Spinal cord (tissue), 10 donors: ENCODE measurements at places on chromosomes 1 and 21.

DNA sequence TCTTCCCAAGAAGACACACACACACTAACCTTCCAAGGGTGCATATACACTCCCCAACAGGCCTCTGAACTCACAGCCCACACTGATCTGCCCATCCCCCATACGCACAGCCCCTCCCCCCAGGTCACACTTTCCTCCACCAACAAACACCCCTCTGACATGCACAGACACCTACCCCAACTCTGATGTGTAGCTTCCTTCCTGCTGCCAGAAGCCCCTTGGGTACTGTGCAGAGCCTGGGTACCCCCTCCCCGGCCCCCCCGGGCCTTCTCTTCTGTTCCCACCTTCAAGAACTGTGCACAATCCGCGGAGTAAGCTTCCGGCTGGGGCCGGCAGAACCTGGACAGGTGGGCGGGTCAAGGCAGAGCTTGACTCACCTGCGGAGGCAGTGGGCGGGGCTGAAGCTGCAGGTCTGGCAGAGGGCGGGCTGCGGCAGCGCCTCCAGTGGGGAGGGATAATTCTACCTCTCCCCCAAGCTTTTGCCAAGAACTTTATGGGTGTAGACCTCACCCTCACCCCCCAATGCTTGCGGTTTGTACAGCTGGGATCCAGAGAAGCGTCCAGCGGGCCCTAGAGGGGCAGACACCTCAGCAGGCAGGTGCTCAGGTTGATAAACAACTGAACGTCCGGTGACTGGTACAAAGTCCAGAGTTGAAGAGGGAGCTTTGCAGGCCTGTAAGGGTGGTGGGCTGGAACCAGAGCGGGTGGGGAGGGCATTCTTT, at the start of gene C1orf210:
C1orf210 (minus strand) TSS at position 313 of the 722 bp plus-strand sequence. CDS start 2,311 bp downstream, outside the sequence.
- DNase-seq: no peak

GRCh38 chr1:74363220-74363619, 128.0 kb downstream of the TNNI3K start:
- peak; percentile 94 for DNase-seq

- DNase-seq: no peak
Observed at GRCh38 chr1:23563003-23563402, 3.7 kb upstream of the ID3 start.

DNA sequence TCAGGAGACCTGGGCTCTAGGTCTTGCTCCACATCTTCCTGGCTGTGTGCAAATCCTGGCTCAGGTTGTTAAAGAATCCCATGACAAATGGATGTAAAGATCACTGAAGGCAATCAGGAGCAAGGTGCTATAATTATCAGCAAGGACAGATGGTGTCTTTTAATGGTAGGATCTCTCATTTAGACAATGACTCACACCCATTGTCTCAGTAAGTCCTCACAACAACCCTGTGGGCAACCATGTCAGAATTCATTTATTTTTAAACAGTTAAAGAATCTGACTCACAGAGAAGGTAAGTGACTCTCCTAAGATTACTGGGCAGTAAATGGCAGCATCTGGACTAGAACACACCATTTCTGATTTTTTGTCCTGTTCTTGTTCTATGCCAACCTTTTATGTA, 32.8 kb downstream of the RNASEL start:
- DNase-seq: no peak

DNA sequence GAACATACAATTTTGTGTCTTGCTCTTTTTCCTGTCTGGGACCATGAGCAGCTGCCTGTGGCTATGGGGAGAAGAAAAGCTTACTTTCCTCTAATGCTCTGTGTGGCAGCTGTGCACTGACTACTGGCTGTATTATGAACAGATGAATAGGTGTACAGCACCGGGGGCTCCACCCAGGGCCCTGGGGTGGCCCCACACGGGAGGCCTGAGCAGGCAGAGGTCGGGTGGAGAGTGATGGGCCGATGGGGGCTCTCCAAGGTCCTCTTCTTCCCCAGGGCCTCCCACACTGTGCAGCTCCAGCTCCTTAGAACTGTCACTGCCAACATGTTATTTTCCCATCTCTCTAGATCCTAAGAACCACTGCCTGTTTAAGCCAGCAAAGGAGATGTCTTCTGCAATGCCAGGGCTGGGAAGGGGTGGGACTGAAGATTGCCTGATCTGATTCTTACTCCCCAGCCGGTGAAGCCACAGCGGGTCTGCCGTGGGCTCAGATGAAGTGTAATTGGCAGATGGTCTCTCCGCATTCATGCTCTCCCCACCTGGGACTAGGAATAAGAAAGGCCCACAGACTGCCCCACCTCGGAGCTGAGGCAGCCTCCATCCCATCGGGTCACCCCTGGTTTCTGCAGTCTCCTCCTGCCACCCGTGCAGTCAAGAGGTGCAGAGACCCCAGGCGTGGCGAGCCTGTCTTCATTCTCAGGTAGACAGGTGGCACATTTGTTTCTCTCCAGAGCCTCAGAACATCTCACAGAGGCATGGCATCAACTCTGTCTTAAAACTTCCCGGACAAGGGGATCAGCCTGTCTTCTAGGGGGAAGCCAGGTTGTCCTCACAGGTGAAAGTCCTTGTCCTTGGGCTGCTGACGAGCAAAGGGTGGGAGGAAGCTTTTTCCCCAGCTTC, 186.5 kb upstream of the GALNT2 start:
- no peak for DNase-seq

- DNase-seq: no peak
Observed at GRCh38 chr21:24046829-24047443, 1560.3 kb downstream of the MRPL39 start.

DNA sequence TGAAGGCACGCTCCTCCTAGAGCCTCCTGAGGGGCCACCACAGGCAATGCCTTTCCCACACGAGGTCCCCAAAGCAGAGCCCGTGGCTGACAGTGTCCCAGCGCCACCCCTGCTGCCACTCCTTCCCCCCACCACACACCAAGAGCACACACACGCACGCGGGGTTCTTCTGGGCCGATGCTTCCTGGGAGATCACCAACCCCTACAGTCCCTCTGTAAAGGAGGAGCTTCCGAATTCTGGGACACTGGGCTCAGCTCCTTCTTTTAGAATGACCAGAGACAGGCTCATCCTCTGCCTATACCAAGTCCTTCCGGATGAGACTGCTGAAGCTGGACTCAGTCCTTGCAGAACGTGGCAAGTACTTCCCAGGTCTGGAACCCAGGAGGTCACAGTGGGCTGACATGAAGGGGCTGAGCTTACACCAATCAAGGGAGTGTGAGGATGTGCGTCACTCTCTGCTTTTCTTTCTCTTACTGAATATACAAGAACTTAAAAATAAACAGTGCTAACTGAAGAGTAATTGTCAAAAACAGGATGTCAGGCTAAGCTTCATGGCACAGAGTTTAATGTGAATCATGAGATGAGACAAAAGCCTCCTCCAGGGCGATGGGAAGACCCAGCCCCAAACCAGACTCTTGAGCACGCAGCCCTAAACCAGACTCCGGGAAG, 12.7 kb downstream of the SSU72 start:
- no peak for DNase-seq

GRCh38 chr1:160205242-160206035, at the start of gene PEA15:
Gene PEA15, plus strand, starts transcription at chr1:160205384. Its CDS starts 6,161 bp downstream, at chr1:160211545.
- DNase-seq: no peak

DNA sequence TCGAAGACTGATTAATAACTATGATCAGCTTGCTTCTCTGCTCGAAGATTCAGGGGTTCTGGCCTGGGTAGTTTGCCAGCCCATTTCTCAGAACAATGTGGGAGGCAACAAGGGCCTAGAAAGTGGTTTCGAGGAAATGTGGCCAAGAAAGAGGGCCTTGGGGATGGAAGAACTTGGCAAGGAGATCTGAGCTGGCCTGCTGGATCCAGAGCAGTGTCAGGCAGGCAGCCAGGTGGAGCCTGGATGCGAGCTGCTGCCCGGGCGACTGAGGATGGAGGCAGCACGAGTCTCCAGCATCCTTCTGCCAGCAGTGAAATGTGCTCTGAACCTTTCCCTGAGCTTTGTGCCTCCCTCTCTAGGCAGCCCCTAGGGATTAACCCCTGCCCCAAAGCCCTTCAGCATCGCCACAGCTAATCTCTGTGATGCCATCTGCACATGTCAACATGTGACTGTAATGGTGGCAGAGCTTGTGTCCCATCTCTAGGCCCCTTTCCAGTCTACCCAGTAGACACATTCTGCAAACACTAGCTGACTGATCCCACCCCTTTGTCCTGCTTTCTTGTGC, 61.0 kb upstream of the NEK2 start:
- peak; percentile 78 for DNase-seq

GRCh38 chr1:1939296-1940122, 20.4 kb upstream of the TMEM52 start:
- DNase-seq: no peak

DNA sequence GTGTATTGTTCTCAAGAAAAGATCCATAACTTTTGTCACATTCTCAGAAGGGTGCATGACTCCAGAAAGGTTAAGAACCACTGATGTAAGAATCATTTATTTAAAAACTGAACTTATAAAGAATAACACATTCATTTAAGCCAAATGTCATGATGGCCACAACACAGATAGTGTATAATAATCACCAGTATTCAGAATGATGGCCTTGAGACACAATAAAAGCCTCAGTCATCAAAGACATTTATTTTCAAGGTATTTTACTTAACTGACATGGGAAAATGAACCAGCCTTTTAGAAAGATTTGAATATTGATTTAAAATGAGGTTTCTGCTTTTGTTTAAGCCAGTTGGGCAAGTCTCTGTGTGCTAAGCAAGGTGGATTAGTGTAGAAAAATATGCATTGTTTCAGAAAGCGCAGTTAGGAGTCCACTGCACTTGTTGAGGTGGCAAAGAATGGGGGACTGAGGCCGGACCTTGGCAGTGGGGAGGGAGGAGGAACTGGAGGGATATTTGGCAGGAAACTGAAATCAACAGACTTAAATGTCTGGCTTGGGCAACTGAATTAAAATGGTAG, 371.9 kb upstream of the ESRRG start:
- DNase-seq: no peak

GRCh38 chr1:31409946-31410858, 2.8 kb upstream of the SERINC2 start:
- no peak for DNase-seq

DNA sequence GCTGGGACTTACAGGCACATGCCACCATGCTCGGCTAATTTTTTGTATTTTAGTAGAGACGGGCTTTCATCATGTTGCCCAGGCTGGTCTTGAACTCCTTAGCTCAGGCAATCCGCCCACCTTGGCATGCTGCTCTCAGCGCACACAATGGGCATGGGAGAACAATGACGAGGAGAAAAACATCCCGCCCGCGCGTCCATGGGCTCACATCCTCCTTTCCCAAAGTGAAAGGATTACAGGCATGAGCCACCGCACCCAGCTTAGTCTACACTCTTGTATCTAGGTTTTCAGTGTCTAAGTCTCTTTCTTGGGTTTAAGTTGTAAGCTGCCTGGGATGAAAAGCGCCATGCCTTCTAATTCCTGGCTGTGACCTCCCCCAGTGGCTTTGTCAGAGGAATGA, 37.9 kb downstream of the CDK18 start:
- no peak for DNase-seq

GRCh38 chr1:207067665-207068064, 14.6 kb downstream of the PFKFB2 start:
- no peak for DNase-seq

DNA sequence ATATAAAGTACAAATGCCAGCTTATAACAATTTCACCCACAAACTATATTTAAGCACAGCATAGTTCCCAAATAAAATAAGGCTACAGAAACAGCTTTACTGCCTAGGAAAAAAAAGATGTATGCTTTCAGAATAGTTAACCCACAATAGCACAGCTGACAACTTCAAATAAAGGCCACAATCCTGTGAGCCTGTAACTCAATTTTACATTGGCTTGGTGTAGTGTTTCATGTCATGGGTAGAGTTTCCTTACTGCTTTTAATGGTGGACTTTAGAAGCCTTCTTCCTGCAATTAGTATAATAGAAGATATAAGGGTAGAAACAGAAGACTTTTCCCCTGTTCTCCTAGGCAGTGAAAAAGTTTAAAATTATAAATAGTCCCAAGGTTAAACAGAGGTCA, 44.3 kb upstream of the ZC3H11B start:
- DNase-seq: no peak

- no peak for DNase-seq
Observed at GRCh38 chr1:118907466-118907865, 80.7 kb downstream of the TBX15 start.

GRCh38 chr1:151947140-151947539, 37.8 kb upstream of the THEM4 start:
- no peak for DNase-seq

- DNase-seq: no peak
Observed at GRCh38 chr1:247336390-247336789, 4.7 kb upstream of the ZNF496 start.

DNA sequence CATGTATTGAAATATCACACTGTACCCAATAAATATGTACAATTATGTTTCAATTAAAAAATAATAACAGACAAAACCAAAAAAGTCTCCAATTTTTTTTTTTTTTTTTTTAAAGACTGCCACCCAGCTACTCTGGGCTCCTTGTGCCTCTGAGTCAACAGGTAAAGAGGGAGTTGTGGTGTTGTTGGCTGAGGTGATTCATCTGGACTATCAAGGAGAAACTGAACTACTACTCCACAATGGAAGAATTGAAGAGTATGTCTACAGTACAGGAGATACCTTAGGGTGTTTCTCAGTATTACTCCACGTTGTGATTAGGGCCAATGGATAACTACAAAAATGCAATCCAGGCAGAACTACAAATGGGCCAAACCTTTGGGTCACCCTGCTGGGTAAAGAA, 67.9 kb downstream of the SCMH1 start:
- no peak for DNase-seq

DNA sequence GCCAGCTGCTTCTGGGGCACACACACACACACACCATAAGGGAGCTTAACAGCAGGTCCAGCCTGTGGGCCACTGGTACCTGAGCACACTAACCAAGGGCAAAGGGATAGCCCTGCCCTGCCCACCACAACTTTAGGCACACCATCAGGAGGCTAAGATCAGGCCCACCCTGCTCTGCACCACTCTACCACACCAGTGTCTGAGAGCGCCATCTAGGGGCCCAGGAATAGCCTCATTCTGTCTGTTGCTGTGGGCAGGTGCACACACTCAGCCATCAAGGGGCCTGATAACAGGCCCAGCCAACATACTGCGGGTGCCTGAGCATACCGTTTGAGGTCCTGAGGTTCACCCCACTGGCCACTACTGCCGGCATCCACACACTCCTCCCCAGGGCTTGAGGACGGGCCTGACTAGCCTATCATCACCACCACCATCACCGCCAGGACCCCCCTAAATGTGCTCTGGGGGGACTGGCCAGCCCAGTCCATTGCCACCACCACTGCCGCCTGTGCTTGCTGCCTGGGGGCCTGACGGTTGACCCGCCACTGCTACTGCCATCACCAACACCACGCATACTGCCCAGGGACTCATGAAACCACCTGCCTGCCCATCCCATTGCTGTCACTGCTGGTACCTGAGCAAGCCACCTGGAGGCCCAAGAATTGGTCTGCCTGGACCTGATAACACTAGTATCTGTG, 31.3 kb downstream of the NSL1 start:
- DNase-seq: no peak

- DNase-seq: no peak
Observed at GRCh38 chr1:59751801-59752200, 62.9 kb upstream of the HOOK1 start.

GRCh38 chr21:26588446-26588845, 15.4 kb upstream of the CYYR1 start:
- no peak for DNase-seq
